ENCODE measurements at places on chromosomes 12 and 14.

DNA sequence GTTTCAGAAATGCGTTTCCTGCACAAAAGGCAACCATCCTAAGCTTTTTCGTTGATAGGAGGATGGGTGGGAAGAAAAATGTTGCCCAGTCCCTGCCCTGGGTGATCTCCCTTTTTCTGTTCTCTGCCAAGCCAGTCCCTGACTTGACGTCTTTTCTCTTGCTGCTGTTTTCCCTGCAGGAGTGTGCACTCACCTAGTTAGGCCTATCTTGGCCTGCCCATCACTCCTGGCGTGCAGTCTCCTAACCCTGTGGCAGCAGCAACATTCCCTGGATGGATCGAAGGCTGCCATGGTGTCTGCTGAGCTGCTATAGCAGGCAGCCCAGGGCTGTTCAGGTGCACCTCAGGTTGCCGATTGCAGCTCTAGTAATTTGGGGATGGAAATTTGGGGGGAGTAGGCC is 1.2 kb downstream of the UNC119B start:
- no peak for DNase-seq

GRCh38 chr12:53328043-53328435 is 6.6 kb upstream of the AAAS start:
- no peak for DNase-seq

- no peak for DNase-seq
Observed at GRCh38 chr12:4392223-4392742, 12.8 kb upstream of the FGF23 start.

DNA sequence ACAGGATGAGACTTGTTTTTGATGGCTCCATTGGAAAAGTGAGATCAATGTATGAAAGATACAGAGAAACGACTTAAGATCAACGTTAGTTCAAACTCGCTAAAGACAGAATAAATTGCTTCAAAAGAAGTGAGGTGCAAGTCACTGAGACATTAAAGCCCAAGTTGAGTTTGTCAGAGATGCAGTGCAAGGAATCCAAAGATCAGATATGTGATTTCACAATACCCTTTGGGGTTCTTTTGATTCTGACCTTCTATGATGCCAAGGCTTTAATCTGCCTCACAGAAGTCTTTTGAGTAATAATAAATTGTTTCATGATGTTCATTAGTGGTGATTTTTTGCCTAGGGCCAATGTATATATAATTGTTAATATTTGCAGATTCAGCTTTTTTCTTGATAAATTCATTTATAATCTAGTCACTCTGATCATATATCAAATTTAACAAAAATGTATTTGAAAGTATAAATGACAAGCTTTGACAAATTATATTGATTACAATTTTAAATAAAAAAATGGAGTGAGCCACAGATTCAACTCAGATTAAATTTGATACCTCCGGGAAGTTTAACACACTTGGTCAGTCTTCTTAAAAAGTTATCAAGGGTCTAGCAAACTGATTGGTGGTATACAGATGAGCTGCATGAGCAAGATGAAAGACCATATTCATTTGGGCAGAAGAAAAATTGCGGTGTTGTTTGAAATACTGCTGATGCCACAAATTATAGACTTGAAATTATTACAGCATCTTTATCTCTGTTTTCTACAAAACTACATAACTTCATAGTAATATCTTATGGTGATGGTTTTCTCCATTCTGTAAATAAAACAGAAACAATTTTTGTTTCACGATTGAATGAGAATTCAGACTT is 144.8 kb upstream of the FAR2 start:
- no peak for DNase-seq

DNA sequence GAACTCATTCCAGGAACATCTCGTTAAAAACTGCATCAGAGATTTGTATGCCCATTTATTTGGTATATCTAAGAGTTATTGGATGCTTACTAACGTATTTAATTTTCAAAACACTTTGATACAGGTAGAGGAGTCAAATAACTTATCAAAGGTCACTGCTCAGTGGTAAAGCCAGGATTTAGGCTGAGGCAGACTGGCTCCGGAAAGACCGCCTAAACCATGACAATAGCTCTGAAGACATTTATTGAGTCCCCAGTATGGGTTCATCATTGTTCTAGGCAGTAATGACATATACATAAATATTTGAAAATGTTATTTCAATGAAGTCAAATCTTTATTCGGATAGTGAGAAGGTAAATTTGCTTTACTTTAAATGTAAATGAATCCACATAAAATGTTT is 30.3 kb downstream of the WBP11 start:
- no peak for DNase-seq

DNA sequence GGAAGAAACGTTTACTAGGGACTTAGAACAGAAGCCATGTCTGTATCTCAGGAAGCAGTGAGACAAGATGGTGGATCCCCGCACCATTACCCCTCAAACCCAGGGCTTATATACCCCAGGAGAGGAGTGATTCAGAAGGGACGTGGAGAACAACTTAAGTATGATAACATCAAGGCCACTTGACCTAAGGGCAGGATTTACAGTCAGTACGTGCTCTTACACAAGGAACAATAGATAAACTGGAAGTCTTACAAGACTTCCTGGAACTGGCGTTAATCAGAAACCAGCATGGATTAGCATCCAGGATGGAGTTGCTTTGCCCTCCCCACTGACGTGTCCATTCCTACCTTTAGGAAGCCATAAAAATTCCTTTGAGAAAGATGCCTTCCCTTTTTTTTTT is 8.6 kb upstream of the ETFBKMT start:
- DNase-seq, result no peak

- DNase-seq, result no peak
Observed at GRCh38 chr12:91099341-91099740, 12.0 kb downstream of the LUM start.

DNA sequence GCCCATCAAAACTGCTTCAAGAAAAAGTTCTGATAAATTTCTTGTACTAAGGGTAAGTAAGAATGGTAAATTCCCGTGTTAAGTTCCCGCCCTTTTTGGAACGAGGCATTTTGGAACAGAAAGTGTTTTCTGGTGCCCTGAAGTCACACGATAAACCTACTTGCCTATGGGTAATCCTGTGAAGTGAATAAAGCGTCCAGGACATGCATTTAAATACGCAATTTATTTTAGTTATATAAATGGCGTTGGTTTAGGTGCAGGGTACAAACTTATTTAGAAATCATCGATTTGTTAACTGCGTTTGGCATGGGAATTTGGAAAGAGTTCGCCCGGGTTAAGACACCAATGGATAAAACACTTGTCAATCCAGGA is 715 bp upstream of the RAP1B start:
- no peak for DNase-seq

- no peak for DNase-seq
Observed at GRCh38 chr14:82657186-82657675, 1123.6 kb upstream of the SEL1L start.

DNA sequence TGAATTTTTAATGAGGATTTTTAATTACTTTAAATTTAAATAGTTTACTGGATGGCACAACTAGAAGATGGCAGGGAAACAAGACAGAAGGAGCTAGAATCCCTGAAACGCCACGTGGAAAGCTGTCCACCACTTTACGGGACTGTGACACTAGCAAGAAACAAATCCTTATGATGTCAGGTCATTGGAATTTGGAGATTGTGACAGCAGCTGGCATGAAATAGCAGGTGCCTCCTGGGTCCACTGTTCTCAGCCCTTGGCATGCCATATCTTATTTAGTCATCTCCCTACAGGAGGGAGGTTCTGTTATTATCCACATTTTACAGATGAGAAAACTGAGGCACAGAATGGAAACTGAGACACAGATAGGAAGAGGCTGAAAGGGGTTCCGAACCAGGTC is 113.8 kb downstream of the BCL11B start:
- DNase-seq, result no peak

GRCh38 chr12:128766738-128767501 is 56.8 kb downstream of the SLC15A4 start:
- DNase-seq, result no peak

DNA sequence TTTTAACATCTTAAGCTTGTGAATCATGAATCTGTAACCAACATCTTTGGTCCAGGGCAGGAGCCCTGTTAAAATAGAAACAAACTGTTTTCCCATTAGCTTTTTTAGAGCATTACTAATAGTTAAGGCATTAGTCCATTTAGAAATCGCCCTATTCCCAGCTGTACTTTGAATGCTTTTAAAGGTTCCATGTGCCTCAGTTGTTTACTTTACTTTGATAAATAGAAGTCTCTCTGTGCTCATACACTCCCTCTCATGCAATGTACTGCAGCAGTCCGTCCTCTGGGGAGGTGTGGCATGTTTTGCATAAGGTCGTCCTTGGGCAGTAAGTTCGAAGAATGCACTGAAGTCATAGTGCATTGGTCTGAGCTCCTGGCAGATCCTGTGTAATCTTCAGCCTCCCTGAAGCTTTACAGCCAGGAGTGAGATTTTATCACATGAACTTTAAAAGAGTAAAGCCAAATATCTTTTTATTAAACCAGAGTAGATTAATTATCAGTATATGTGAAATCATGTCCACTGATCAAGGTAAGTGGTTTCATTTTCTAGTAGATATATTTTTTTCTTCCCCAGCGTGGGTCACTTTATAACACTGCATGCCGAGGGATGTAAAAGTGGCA is 134.7 kb downstream of the FGD4 start:
- DNase-seq, result no peak

Measured in T-helper 9 cell (primary cell).